ENCODE measurements at places on chromosomes 7 and 10.
A peak's percentile ranks its signal among the peaks of the same experiment; 100 is the strongest.

- DNase-seq, result no peak
Measured at GRCh38 chr7:51286401-51286800, 30.2 kb downstream of the COBL start.

DNA sequence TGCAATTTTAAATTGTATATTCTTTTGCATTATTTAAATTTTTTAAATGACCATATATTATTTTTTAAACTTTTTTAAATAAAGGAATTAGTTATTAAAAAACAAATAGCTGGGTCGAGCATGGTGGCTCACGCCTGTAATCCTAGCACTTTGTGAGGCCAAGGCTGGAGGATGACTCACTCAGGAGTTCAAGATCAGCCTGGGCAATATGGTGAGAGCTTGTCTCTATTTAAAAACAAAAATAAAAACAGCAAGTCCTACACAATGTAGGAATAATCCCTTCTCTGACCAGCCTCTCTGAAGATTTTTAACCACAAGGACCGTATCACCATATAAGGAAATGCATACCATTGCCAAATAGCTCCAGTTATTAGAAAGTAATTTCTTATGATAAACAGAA, 19.6 kb downstream of the NOC3L start:
- DNase-seq, result peak; percentile 21

- DNase-seq, result peak; percentile 19
Measured at GRCh38 chr10:88886557-88886956, 6.5 kb downstream of the STAMBPL1 start.

- DNase-seq, result no peak
Measured at GRCh38 chr10:71473671-71474599, 77.2 kb downstream of the CDH23 start.

DNA sequence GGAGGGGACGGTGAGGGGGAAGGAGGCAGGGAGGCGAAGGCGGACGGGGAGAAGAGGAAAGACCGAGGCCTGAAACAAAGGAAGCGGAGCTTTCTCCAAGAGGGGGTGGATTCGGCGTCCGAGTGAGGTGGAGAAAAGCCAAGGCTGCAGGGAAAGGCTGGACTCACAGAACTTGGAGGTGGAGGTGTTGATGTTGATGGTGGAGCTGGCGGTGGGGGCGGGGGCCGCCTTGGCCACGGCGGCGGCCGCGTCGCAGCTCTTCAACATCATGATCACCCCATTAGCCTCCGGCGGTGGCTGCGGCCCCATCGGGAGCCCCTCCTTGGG, 578 bp downstream of the CACUL1 start:
- peak; percentile 7 for DNase-seq

GRCh38 chr7:107891636-107892366, 818 bp downstream of the DLD start:
- peak; percentile 40 for DNase-seq

DNA sequence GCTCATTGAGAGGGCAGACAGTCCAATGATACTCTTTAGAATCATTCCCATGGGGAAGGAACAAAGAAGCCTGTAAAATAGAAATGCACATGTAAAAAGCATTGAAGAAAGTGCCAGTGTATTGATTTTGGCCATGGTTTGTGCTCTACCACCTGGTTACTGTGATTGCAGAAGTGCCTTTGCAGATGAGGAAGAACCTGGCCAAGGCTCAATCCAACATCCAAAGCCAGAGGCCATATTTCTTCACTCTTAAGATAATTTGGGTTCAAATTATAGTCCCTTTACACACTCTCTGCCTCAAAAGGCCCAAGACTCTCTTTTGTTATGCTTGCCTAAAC, 122.1 kb downstream of the EGFR start:
- no peak for DNase-seq

GRCh38 chr10:123038782-123039631, 30.2 kb downstream of the ACADSB start:
- no peak for DNase-seq

GRCh38 chr10:130052193-130052592, 58.4 kb downstream of the C10orf143 start:
- no peak for DNase-seq

DNA sequence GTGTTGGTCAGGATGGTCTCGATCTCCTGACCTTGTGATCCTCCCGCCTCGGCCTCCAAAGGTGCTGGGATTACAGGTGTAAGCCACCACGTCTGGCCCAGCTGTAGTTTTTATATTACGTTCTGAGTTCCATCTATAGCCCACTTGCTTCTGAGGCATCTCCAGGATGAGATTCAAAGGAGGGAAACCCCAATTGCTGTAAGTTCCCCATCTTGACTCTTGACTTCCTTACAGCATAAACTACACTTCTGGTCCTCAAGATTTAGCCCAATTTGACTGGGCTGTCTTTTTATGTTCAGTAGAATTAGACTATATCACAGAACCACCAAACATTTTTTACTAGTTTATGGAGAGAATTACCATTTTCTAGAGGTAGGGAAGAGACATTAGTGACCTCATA, 44.3 kb downstream of the CCM2 start:
- DNase-seq, result no peak

Measured in fibroblast of mammary gland (primary cell).